ENCODE measurements at places on chromosomes 16 and 17.

DNA sequence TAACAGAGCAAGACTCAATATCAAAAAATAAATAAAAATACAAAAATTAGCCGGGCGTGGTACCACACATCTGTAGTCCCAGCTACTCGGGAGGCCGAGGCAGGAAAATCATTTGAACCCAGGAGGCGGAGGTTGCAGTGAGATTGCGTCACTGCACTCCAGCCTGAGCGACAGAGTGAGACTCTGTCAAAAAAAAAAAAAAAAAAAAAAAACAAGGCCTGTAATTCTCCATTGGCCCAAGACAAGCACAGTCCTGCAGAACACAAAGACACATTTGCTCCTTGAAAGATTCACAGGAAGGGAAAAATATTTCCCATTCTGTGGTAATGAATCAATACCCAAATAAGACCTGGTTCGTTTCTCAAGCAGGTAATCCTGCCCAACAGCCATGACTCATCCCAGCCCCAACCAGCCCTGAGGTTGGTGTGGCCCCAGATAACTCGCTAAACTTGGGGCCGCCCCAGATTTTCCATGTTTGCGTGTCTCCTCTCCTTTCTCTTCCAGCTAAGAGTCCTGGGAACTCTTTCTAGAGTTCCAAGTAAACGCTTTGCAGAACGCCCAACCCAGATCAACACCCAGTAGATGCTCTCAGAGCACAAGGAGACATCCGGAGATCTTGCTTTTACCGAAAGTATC, 40.3 kb upstream of the SNN start:
- DNase-seq: no peak

DNA sequence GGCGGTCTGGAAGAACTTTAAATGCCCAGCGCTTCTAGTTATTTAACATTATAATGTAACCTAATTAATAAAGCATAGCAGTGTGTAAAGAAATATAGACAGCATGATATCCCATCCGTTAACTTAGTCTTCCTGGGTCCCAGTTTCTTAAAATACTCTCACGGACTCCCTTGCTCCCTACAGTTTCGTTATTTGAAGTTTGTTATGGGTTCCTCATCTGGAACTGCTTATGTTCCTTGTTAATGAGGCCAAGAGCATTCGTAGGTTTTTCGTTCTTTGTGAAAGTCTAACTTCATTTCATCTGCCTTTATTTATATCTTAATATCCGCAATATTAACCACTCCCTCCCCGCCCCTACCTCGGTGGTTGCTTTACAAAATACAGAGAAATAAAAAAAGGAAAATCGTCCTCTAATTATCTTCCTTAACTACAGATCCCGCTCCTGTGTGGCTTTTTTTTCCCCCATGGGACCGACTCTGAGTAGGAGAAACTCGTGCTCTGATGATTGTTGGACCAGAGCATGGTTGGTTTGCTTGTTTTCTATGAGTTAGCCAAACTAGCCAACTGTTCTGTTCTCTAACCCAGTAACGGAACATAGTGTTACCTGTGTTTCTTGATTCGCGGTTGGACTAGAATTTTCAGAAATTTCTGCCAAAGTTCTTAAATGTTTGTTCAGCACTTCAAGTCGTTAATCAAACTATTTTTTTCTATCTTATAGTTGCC, 863 bp downstream of the ADPRM start:
- no peak for DNase-seq

GRCh38 chr16:72042157-72042660, 12.1 kb upstream of the HP start:
- no peak for DNase-seq

GRCh38 chr16:30660424-30661261, 2.4 kb downstream of the FBRS start:
- DNase-seq: no peak

DNA sequence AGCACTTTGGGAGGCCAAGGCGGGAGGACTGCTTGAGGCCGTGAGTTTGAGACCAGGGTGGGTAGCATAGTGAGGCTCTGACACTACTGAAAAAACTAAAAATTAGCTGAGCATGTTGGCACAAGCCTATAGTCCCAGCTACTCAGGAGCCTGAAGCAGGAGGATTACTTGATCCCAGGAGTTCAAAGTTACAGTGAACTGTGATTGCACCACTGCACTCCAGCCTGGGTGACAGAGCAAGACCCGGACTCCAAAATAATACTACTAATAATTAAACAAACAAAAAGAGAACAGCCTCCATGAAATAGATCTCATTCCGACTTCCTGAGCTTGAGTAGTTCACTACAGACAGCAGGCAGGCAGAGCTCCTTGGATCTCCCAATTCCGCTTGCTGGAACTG, 2.7 kb upstream of the RBBP6 start:
- DNase-seq: no peak

- no peak for DNase-seq
These were observed 7.1 kb downstream of the TFAP4 start for GRCh38 chr16:4265676-4266075.

DNA sequence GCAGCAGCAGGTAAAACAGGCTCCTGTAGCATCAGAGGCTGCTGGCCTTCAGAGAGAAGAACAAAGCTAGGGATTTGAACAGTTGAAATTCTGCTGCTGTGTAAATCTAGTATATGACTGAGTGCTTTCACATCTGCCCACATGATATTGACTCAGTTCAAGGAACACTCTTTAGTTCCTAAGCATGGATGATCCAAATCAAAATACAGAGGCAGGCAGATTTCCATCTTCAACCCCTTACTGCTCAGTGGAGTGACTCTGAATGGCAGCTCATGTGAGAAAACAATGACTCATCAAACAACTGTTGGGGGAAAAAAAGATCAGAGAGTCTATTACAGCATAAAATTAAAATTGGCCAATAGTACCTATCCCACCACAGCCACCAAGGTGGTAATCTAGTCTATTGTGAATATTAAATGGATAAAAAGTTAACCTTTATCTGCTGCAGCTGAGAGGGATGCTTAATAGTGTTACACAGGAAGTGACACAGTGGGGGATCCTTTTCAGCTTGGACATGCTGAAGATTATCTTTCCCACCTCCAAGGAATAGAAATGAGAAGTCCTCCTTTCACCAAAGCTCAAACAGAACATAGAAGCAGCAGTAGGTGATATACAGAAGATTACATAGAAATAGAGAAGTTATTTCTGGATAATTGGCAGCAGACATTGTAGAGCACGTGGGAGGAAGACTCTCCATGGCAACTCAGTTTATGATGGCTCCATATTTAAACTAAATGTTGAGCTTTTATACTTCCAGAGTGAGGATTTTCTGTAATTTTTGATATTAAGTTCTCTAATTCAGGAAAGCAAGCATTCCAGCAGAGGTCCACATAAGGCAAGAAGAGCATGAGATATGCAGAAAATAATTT, 239.7 kb upstream of the ERCC4 start:
- DNase-seq: no peak

DNA sequence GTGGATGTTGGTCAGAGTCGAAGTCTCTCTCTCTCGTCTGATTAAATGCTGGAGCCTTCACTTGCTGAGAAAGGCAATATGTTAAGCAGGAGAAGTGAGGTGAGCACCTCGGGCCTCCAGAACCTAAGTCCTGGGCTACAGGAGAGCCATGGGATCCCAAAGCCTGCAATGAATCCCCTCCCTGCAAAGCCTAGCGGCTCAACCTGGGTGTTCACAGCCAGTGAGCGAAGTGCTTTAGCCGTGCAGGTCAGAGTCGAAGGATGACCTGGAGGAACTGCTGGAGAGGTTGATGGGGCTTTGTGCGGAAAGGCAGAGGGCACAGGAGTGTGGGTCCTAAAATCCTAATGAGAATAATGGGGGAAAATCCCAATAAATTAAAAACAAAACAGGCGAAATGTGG, 267.8 kb downstream of the ENGASE start:
- DNase-seq: no peak

GRCh38 chr17:45290269-45290765, 26.5 kb downstream of the MAP3K14 start:
- DNase-seq: no peak
